Neuronal stem cell (in vitro differentiated cells): ENCODE measurements at places on chromosomes 12 and 14.

GRCh38 chr12:15956010-15956409 is 44.9 kb downstream of the DERA start:
- no peak for DNase-seq

- peak; percentile 26 for DNase-seq
These were observed 95.9 kb downstream of the OTOGL start for GRCh38 chr12:80195074-80195726.

GRCh38 chr14:88195676-88196075 is 127.4 kb downstream of the KCNK10 start:
- peak; percentile 35 for DNase-seq

- peak; percentile 40 for DNase-seq
These were observed 129.0 kb downstream of the ASCL4 start for GRCh38 chr12:107903341-107904061.

- no peak for DNase-seq
These were observed 44.8 kb downstream of the FBXW8 start for GRCh38 chr12:116955382-116956021.

DNA sequence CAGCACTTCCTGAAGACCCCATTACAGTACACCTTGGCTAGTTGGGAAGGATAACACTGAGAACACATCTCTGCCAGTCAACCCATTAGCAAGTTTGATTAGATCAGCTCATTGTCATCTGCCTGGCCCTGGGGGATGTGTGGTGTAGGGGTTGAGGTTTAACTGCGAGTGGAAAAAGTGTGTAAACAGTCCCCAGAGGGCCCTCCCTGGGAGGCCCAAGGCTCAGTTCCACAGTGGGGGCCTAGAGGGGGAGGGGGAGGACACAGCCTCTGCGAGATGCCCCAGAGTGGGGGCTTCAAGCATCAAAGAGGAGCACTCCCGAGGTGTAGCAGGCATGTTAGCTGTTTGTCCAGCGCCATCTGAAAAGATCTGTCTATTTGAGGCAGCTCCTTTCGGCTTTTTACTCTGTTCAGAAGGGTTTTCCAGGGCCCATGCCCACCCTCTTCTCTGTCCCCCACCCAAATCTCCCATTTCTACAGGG is 344 bp downstream of the LPAR5 start:
- no peak for DNase-seq

DNA sequence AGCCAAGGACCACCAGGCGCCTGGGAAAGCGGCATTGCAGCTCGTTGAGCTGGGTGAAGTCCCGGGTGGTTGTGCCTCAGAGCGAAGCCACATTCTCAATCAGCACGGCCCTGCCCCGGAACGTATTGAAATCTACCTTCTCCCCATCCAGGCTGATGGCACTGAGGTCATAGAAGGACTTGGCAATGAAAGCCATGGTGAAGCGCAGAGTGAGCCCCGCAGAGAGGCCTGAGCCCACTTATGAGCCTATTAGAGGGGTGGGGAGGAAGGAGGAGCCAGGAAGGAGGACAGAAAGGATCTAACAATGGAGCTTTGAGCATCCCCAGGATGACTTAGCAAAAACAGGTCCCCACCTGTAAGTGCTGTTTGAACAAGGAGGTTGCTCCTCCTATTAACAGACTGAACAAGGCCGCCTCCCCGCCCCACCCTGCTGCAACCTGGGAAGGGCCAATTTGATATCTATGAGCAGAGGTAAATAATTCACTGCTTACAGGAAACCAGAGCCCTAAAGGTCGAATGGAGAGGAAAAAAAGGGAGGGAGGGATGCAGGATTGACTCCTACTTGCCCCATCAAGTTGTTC is at the start of gene GPX2:
Gene GPX2 (minus strand): TSS at position 215 of the 581 bp plus-strand sequence. CDS start 19 bp downstream, at position 196.
- no peak for DNase-seq

DNA sequence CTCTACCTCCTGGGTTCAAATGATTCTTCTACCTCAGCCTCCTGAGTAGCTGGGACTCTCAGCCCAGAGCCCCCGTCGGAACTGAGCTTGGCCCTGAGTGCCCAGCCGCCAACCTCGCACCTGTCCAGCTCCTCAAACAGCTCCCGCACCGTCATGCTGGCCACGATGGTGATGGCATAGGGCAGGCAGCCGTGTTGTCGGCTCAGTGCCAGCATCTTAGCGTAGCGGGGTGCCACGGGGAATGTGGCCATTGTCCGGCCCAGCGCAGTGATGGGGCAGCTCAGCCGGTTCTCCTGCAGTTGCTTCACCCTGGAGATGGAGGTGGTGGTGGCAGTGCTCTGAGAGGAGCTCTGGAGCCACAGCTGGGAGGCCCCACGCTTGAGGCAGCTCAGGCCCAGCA is 32.4 kb downstream of the DHX37 start:
- no peak for DNase-seq

DNA sequence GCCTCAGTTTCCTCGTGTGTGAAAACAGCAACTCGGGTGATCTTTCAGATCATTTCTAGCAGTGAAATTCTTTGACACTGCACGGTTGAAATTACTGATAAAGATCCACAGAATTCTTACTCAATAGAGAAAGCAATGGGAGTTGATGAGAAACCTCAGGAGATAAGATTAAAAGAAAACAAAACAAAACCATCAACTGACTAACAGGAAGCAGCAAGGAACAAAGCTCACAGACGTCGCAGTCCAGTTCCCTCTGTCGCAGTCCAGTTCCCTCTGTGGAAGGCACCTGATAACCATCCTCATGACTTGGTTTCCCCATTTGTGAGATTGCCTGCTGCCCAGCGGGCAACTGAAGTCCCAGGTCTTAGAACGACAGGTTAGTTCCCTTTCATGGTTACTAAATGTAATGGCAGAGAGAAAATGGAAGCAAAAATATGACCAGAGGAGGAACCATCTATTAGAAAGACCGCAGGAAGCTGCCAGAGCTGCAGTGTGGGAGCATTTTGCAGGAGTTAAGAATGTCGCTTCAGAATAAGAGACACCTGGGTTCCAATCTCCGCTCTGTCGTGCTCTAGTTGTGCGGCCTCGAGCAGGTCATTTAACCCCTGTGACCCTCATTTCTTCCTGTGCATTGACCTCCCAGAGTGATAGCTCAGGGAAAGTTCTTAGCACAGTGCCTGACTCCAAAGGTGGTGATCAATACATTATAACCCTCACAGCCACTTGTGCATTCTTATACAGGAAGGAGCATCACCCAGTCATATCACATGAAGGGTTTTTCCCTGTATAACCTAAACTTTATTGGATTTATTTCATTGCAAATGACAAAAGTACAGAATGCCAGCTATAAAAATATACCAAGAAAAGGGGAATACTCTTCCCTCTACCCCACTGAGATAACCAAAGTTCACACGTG is 5.1 kb upstream of the MED13L start:
- no peak for DNase-seq

DNA sequence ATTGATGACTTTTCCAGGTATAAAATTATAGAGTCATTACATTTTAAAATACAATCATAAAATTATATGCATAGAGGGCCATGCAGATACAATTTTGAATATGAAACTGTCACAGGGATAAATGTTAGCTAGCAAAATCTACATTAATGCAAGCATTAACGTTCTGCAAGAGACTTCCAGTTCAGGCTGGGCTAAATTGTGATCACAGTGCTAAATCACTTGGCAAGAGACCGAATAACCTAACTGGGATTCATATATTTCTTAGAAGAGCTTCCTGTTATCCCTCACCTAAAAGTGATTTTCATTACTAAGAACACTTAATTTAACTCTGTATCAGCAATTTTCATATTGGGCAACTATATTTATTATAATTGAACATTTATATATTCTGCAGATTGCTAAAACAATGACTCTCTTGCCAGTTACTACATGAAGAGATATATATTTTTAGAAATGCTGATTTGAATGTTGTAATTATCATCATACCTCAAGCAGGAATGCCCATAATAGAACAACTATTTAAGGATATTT is 83.2 kb downstream of the MGAT4C start:
- no peak for DNase-seq

DNA sequence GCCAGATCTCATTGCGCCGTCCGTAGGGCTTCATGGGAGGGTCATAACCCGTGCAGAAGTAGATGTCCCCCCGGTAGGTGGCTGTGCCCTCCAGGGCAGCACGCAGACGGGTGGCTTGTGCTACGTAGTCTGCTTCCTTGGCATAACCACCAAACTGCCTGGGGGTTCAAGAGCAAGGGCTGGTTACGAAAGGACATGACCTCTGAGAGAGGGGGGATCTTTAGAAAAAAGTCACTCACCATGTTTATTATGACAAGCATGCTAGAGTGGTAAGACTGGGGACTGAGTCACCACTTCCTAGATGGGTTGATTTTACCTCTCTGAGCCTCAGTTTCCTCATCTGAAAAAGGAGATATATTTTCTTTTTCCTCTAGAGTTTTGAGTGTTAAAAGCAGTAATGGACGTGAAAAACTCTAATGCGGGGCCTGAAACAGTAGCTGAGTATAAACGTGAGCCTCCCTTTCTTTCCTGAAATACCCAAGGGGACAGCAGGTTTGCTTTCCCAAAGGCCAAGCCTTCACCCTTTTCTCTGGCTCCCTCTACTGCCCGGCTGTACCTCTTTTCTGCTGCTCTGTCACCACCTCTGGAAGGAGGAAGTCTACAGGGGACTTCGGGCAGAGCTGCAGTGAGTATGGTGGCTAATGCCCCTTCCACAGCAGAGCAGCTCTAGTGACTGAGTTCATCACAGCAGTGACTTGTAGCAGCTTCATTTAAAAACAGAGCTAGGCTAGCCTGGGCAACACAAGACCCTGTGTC is 23.5 kb upstream of the GPRC5D start:
- no peak for DNase-seq

DNA sequence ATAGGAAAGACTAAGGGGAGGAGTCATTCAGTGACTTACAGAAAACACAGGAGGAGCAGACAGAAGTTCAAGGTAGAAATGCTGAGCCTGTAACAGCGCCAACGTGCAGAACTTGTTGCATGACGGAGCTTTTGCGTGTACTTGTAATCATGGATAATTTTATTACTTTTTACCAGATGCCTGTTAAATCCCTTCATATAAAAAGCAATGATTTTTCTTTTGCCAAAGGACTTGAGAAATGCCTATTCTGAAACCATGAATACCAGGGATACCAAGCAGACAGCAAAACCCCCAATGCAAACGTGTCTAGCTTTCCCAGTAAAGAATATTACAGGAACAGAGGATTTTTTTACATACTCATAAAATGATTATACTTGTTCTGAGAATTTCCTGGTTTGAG is 163.6 kb upstream of the GSC start:
- DNase-seq, result no peak
